ENCODE measurements at places on chromosomes 2 and 18. TPM values are rescaled to one million over a fixed set of nuclear protein-coding genes. Genes with fewer than 3 reads are reported as not detected.

MTERF4 gene
- total RNA-seq, result 161 TPM

CXCR4 gene
- 62.7 TPM for total RNA-seq

SNED1 gene
- 10.5 TPM for total RNA-seq

AGBL5 gene
- 9.7 TPM for total RNA-seq

PLEK gene
- 4.6 TPM for total RNA-seq

DNA sequence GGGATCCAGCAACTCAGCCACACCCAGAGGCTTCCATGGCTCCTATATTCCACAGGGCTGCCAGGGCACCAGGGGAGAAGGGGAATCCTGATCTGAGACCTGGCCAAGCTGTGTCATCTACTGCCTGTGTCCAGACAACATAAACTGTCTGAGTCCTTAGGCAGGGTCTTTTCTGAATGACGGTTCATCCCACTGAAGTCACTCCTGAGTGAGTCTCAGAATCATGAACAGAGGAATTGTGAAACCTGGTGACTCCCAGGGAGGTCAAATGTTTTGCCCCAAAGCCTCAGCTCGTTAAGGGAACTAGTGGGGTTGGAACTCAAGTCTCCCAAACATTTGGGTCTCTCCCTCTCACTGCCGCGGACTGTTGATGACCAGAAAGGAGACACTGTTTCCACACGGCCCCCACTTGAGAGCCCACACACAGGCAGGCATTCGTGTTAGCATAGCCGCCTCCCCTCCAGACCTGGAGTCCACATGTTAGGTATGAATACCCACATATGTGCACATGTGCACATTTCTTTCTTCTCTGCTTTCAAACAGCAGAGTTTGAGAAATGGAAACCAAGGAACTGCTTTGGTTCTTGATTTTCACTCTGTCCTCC is 125.0 kb upstream of the MSH6 start:
- DNase-seq, result no peak

- DNase-seq, result no peak
Observed at GRCh38 chr2:86022661-86023365, 82.9 kb downstream of the POLR1A start.

- DNase-seq, result no peak
Observed at GRCh38 chr2:28232295-28232694, 160.4 kb upstream of the FOSL2 start.

DNA sequence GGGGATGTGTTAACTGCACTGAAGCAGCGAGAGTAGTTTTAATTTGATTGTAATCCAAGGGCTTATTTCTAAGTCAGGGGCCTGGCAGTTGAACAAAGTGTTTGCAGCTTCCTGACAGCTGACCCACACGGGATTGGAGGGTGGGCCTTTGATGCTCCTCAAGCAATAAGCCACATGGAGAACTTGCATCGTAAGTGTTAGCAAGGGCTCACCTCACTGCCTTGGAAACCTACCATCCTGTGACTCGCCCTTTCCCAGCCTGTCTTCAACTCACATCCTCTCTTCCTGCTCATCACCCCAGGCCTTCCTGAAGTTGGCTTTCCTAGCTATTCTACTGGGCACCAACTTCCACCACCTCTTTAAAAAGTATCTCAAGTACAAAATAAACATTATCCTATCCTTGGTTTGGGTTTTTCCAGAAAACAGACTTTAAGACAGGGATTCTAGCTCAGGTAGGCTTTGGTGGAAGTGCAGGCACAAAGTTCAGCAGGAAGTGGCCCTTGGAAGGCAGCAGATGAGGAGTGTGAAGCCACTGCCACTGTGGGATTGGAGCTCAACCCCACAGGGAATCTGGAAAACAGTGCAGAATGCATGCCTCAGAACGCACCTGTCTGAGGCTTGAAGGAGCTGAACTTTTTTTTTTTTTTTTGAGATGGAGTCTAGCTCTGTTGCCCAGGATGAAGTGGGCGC is 31.6 kb downstream of the B3GNT2 start:
- DNase-seq, result no peak

DNA sequence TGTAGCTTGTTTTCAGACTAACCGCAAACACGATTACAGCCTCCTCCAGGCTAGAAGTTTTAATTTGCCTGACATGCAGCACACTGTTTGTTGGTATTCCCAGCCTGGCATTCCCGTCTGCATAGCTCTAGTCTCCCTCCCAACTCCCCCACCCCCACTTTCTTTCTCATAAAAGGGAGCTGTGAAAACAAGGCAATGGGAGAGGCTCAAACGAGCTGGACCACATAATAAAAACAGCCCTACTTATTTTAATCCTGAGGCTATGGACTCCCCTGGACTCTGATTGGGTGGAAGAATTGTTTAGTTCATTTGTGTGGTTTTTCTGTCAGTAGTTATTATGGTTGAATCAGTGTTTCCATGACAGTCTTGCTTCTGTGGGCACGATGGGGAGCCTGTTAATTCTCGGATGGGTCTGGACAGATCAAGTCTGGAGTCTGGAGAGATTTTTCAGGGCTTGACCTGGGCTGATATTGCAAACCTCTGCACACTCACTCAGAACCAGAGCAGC is 1.2 kb downstream of the STON1 start:
- DNase-seq, result no peak

GRCh38 chr2:11750422-11750821 is 4.0 kb downstream of the LPIN1 start:
- no peak for DNase-seq

Data from transverse colon (tissue), 4 donors.